ENCODE measurements at places on chromosomes 16 and 17.
A peak's percentile ranks its signal among the peaks of the same experiment; 100 is the strongest.

DNA sequence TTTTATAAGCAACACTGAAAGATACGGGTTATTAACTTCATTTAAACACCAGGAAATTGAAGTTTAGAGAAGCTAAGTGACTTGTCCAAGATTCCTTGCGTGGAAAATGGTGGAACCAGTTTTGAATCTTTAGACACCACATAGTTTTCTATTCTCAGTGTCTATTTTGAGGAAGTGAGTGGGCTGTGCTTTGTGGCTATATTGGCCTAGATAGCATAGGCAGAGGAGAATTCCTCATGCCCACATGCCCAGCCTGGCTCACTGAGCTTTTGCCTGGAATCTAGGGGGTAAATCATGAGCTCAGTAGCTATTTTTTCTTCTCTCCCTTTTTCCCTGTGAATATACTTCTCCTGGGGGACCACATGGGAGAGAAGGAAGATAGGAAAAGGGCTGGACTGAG, 431.3 kb downstream of the HS3ST3B1 start:
- DNase-seq, result no peak

DNA sequence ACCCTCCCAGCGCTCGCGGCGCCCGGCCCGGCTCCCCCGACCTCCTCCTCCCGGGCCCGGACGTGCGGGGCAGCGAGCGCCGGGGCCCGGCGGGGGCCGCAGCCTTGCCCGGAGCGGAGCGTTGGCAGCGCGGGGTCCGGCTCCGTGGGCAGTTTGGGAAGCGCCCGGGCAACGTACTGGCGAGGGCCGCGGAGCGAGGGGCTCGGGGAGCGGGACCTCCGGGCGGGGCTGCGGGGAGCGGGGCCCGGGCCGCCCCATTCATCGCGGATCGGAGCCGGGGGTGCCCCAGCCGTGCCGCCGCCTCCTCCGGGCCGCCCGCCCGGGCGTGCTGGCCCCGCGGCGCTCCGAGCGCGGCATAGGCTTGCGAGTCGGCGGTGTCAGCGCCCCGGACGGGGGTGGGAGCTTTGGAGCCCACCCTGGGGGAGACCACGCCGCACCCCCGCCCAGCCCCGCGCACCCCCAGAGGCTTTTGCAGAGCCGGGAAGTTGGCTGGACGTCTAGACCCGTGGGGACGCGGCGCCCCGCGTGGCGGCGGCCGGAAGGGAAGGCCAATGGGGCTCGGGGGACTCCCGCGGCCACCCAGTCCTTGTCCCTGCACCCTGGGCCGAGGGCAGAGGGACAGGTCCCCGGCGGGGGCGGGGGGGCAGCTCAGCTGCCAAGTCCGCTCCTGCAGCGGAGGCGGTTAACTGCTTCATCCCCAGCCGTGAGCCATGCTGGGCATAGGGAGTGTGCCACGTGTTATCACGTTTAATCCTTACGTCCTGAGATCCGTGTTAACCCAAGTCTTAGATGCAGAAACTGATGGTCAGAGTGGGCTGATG, 852 bp downstream of the ZNF469 start:
- DNase-seq, result no peak

DNA sequence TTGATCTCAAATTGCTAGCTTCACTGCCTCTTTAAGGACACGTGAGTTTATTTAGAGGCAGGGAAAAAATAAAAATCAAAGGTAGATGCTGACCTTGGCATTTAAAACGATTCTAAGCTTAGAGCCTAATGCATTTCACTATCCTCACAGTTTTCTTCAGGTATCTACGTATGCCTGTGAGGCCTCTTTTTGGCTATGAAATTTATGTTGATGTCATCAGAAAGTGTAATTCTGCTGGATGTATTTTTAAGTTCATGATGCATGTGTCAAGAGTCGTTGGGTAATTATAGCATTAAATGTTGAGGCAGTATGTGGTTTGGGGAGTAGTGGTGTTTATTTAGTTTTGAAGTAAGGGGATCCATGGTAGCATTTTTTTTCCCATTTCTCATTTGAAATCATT, 4.2 kb upstream of the KRTAP3-2 start:
- no peak for DNase-seq

- DNase-seq, result no peak
Observed at GRCh38 chr16:87317750-87318644, 805 bp upstream of the C16orf95 start.

- no peak for DNase-seq
Observed at GRCh38 chr16:54817940-54818574, 112.6 kb upstream of the IRX5 start.

- no peak for DNase-seq
Observed at GRCh38 chr16:69376393-69377059, 9.3 kb downstream of the TERF2 start.

DNA sequence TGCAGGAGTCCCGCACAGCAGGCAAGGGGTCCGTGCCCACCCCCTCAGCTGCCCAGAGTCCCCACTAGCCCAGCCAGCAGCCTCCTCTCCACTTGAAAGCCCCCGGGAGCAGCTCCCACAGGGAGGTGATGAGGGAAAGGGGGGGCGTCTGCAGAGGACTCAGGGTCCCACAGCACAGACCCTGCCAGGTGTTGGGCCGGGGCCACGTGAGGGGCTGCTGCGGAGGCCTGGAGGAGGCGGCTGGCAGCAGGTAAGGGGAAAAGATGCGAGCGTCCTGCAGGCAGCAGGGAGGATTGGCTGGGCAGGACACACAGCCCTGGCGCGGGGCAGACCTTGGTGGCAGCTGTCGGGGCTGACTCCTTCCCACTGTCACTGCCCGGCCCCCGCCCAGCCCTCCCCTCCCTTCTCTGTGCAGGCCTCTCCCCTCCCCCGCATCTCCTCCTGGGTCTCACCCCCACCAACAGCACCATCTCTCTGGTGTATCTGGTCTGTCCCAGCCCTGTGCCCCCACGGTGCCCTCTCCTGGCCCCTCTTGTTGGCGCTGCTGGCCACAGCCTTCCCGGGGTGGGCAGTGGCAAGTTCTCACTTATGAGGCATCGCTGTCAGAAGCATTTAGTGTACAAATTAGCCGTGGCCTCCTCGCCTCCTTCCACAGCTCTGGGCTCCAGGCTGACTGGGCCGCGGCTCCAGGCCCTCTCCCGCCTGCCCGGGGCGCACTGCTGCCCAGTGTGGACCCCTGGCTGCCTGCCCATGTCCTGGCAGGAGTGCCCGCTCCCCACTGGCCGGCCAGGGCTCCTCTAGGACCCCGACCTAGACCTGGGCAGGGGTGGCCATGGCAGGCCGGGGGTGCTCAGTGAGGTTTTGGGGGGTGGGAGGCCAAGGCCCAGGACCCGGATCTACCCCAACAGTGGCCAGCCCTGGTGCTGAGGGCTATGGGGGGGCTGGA, 4.4 kb upstream of the PRR35 start:
- DNase-seq, result no peak

DNA sequence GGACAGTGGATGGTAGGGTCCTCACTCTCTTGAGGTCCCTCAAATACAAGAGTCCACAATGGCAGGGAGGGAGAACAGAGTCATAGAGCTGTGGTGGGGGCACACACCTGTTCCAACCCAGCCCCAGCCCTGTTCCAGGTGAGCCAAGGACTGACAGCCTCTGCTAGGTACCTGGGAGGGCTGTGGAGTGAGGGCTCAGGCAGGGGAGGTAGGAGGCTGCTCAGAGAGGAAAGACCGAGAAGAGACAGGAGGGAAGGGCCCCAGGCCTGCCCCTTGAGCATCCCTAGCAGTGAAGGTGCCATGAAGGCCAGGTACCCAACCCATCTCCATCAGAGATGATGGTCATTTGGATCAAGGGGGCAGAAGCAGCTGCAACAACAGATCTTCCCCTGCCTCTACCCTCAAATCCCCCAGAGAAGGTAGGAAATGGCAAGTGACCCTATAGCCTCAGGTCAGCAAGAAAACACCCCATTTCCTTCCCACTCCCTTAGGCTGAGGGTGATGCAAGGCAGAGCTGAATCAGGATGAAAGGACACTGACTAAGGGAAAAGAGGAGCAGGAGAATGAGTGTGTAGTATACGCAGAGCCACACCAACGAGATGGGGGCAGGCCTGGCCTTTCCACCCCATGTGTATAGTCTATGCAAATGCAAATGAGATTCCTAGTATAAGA, 28.6 kb downstream of the CD300LG start:
- no peak for DNase-seq

DNA sequence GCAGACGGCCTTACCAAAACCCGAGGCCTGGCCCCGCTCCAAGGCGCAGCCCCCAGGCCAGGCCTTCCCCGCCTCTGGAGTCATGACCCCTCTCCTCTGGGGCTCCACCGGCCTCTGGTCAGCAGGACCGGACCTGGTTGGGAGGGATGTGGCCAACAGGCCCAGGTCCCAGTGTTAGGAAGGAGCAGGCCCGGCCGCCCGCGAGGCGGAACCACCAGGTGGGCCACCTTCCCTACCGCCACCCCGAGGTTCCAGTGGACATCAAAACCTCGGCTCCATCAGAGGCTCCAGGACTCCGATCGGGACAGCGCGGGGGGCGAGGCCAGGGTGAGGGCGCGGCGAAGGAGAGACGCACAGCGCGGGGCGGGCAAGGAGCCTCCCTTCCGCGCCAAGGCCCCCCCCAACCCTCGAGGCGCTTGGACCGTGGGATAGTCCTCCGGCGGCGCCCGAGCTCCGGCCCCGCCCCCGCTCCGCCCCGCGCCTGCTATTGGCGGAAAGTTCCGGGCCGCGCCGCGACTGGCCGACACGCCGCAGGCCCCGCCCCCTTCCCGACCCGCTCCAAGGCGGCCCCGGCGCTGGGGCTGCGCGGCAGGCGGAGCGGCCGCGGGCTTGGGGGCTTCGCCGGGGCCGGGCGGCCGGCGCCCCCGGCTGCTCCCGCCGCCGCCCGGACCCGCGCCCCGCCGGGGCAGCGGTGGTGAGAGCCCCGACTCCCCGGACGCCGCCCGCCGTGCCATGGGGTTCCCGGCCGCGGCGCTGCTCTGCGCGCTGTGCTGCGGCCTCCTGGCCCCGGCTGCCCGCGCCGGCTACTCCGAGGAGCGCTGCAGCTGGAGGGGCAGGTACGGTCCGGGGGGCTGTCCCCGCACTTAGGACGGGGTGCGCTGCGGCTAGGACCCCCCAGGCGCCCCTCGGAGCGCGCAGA, at the start of gene METRN:
METRN (plus strand) TSS at position 561 of the 919 bp plus-strand sequence; CDS start at position 733, 172 bp downstream.
- peak; percentile 77 for DNase-seq

DNA sequence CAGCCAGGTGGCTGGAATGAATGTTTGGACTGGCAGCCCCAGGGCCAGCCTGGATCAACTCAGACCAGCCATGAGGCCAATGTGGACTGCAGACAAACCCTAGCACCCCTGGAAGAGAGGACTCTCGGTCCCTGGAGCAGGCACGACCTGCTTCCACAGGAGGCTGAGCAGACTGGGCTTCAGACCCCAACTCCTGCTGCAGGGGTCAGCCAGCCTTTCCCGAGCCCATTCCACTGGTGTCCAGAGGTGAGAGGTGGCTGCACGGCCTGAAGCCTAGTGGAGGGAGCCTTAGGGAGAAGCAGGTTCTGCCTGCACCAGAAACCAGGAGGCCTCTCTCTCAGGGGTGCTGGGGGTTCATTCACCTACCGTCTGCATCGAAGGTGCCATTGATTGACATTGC, 97.1 kb downstream of the CPPED1 start:
- no peak for DNase-seq

DNA sequence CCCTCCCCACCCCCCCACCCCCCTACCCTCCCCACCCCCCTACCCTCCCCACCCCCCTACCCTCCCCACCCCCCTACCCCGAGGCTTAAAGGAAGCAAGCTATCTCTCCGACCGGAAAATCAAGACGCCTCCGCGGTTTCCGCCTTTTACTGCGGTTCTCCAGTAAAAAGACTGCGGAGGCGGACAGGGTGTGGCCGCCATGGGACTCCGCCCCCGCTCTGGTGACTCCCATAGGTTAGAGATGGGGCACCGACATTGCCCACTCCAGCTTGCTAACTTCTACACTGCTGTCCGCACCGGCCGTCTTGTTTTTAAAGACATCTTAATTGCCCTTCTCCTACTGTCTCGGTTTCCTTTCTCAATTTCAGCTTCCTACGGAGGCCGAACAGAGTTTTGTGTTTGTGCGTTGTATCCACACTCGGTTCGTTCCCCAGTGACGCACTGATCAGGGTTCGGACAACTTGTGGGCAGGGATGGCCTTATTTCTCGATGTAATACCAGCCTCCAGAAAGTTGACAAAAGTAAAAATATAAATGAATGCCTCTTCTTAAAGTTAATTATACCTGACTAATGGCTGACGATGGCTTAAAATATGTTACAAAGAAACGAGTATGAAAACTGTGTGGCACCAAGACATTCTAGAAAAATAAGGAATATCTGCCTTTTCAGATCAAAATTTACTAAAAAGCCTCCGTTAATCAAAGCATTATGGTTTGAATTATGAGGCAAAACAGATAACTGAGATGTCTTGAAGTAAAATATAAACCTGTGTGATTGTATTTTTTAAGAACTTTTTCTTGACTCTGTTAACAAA, 1.1 kb upstream of the ZNF200 start:
- DNase-seq, result no peak

DNA sequence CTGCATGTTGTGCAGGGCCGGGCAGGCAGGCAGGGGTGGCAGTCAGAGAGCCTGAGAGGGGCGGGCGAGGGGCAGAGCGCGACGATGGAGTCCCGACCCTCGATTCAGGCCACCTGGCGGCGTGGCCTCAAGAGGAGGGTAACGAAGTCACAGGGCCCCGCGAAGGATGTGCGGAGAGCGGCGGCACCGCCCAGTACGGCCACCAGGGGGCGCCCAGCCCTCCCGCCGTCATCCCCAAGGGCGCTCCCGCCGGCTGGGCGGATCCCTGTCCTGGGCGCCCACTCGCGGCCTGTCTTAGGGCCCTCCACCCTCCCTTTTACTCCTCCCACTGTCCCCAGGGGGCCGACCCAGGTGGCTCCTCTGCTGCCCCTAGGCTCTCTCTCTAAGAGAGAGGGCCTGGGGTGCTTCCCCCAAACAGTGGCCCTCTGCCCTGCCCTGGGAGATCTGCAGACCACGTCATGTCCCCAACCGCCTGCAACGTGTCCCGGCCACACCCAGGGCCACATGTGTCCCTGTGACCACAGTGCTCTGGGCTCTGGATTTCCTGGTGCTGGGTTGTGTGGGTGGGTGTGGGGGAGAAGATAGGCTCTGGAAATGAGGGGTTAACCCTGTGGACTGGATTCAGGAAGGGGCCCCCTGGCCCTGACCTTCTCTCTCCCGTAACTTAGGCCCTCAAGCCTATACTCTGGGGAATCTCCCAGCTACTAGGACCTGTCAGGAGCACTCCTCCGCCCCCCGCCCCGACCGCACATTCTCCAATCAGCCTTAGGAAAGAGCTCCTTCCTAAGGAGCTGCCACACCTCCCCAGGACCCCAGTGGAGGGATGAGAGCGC, 5.9 kb downstream of the DPEP2 start:
- peak; percentile 61 for DNase-seq

GRCh38 chr16:11349599-11350276, 4.5 kb downstream of the RMI2 start:
- no peak for DNase-seq

DNA sequence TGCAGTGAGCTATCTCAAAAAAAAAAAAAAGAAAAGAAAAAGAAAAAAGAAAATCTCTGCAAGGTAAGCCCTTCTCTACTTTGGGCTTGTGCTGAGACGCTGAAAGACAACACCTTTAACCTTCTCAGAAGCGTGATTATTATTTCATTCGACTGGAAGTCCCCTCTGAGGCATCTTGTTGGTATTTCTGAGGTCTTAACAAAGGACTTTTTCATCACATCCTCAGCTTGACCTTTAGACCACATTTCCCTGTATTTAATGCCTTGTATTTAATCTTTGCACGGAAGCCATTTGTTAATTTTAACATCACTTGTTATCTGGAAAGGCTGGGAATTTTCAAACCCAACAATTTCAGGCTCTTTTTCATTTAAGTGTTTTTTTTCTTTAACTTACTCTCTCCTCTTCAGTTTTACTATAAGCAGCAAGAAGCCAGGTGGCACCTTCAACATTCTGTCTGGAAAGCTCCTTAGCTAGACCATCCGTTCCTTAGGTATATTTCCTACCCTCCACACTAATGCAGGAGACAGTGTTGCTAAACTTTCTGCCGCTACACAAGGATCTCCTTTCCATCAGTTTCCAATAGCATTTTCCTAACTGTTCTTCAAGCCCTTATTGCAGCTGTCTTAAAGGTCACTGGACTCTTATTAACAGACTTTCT, 10.3 kb downstream of the KCTD13 start:
- no peak for DNase-seq

All from activated CD4-positive, CD25-positive, alpha-beta regulatory T cell treated with anti-CD3 and anti-CD28 coated beads, Interleukin-2, amount 50 U/mL, for 16 hours (primary cell).